Activated CD8-positive, alpha-beta memory T cell treated with anti-CD3 and anti-CD28 coated beads, Interleukin-2, amount 10 ng/mL, durations not matched to agents 7 days and 5 days (primary cell): ENCODE measurements at places on chromosomes 16 and 17. TPM values are rescaled to one million over a fixed set of nuclear protein-coding genes. Genes with fewer than 3 reads are reported as not detected.

DNA sequence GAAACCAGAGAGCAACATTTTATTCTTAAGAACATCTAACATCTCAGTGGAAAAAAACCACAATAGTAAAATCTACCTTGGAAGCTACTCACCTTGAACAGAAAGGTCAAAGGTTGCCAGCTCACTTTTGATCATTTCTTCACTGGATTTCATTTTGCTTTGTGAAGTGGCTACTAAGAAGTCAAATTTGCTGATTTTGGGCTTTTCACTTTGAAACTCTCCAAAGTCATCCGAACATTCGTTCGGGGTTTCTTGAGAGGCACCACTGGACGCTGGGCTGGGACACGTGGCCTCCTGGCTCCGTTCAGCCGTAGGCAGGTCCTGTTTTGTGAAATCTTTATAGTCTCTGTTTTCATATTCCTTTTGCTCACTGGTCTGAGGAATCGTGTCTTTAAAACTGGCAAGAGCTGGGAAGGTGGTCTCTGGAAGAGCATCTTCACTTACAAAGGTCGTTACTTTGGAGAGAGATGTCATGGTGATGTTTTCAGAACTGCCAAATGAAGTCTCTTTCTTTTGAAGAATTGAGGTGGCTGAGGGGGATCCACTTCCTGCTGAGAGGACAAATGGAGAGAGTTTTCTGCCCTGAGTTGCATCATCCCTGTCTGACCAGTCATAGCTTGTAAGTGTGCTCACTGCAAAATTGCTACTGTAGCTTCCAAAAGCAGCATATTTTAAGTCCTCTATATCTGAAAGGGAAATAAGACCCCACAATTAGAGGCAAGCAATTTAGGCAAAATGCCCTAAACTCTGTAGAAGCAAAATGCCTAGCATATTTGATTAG, 52.4 kb downstream of the DUSP14 start:
- no peak for DNase-seq

The DHX58 gene
- total RNA-seq, result 65.8 TPM

DNA sequence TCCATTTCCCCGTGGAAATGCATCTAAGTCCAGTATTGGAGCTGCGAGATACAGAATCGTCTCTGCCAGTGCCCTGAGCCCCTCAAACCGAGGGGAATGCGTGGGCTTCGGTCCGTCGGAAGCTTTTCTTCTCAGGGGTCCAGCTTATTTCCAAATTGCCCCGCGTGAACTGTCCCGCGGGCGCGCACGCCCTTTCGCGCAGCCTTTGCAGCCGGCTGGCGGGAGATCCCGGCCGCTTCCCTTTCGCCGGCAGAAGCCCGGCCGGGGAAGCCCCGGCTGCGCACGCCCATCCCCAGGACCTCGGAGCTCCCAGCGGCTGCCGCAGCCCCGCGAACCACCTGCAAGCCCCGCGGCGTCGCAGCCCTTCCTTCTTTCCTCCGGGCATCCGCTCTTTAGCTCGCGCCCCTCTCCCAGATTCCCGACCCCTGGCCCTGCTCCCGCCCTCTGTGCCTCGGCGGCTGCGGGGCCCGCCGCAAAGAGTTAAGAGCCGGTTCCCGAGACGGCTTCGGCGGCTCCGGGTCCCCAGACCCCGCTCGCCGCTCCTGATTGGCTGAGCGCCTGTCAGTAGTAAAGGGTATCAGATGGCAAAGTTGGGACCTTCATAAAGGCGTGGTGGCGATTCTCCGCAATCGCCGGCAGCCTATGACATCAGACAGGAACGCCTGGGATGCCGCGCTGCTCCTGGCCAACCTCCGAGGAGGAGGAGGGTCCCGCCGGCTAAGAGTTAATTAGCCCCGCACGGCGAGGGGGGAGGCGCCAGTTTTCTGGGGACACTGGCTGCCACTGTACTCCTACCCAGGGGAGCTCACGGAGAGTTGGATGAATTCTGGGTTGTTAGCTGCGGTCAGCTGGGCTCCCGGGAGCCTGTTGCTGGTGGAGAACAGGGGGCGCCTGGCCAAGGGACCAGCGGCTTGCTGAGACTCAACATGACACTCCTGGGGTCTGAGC, at the start of gene MYOCD:
Gene MYOCD, plus strand, starts transcription at position 628 of the 948 bp plus-strand sequence. Its CDS starts 299 bp downstream, at position 927.
- DNase-seq, result no peak

The EMP2 gene
- not detected for total RNA-seq

DNA sequence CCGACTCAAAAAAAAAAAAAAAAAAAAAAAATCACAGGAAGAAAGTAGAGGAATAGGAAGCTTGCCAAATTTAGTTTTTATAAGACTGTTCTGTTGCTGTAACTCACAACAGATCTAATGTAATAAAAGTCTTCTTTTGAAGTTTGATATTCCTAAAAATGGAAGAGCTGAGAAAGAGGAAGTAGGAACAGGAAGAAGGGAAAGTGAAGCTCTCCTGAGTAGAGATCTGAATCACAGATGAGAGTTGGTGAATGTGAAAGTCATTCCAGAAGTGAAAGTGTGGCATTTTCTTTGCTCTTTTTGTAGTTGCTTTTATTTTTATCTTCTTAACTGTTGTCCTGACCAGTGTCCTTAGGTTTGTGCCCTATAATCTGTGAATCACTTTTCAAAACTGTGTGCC, 2.1 kb downstream of the NMT1 start:
- DNase-seq, result no peak
